Vagina (tissue), 2 donors: ENCODE measurements at places on chromosomes 6 and 20.

DNA sequence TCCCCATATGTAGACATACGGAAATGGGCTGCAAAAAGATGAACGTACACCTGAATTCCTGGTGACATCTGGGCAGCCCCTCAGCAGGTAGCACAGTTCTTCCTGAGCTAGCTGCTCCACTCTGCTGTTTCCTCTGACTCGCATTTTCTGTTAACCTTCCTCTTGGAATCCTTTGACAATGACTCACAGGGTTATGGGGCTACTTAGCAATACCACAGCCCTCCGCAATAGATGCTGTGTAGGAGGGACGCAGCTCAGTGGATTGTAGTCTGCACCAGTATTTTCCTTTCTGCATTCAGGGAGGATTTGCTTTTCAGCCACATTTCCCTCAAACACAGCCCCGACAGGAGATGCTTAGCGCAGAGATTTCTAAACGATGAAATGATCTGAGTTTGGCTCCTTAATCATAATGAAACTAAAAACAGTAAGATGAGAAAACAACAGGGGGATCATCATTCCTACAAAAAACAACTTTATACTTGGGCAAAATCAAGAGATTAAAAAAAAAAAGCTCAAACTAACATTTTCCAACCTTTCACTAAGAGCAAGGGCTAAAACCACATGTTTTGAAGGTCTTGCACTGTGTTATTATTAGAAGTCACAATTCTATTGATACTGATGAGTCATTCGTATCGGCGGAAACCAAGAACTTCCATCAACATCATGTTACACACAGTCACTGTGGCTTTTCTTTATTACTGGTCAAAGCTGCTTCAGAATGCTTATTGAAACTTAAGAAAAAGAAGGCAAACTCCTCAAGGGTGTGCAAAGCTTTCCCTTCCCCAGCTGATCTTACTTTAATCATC lies 12.2 kb downstream of the BACH2 start:
- H3K36me3 ChIP-seq = no peaks in the 10 kb centered on the region
- H3K27ac ChIP-seq = peak overlapping the region; percentile 24
- H3K4me1 ChIP-seq = peaks cover 17% of the 10 kb centered on the region
- peak overlapping the region; percentile 12 for H3K4me3 ChIP-seq

- no peak overlapping the region for H3K4me3 ChIP-seq
- no peak overlapping the region for H3K27ac ChIP-seq
- H3K36me3 ChIP-seq = no peaks in the 10 kb centered on the region
Observed at GRCh38 chr20:17503301-17504065, 27.7 kb downstream of the BFSP1 start.

GRCh38 chr6:149884215-149884614 lies 13.7 kb downstream of the RAET1E start:
- H3K4me1 ChIP-seq = no peaks in the 10 kb centered on the region
- no peak overlapping the region for H3K27ac ChIP-seq
- no peaks in the 10 kb centered on the region for H3K36me3 ChIP-seq

GRCh38 chr6:96991618-96992342 lies 67.3 kb downstream of the KLHL32 start:
- H3K4me1 ChIP-seq = no peaks in the 10 kb centered on the region
- H3K27ac ChIP-seq = no peak overlapping the region
- H3K4me3 ChIP-seq = no peak overlapping the region
- DNase-seq = no peak
- H3K36me3 ChIP-seq = no peaks in the 10 kb centered on the region
- no peaks in the 10 kb centered on the region for H3K27me3 ChIP-seq

DNA sequence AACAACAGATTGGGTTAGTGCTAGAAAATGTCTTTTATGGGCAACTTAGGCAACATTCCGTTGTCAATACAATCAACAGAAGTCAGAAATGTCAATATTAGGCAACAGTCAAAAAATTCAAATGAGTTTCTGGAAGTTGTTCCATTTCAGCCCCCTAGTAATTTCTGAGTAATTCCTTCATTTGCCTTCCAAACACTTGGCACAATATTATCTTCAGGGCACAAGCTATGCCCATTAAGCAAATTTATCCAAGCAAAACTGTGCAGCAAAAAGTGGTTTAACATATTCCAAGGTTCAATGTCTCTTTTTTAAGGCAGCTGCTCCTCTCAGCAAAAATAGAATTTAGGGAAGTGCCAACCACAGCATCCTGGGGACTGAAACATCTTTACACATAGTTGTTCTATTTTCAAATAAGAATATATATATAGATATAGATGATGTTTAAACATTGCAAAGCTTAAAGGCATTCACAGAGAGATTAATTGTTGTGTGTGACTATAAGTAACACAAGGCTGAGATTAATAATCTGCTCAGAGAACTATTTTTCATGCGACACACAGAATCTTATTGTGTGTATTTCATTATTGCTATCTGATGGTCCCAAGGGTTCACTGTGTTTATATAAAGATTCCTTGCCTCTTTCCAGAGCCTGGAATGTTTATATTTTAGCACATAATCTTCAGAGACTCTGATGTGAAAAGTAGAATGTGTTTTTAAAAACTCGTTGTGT lies 75.2 kb upstream of the ADTRP start:
- DNase-seq = no peak
- no peaks in the 10 kb centered on the region for H3K36me3 ChIP-seq
- no peak overlapping the region for H3K27ac ChIP-seq
- no peak overlapping the region for H3K4me3 ChIP-seq
- no peaks in the 10 kb centered on the region for H3K27me3 ChIP-seq
- H3K4me1 ChIP-seq = peaks cover 4% of the 10 kb centered on the region

GRCh38 chr6:159931846-159932245 lies 37.0 kb upstream of the IGF2R start:
- no peaks in the 10 kb centered on the region for H3K36me3 ChIP-seq
- no peaks in the 10 kb centered on the region for H3K27me3 ChIP-seq
- H3K27ac ChIP-seq = no peak overlapping the region
- H3K4me3 ChIP-seq = no peak overlapping the region
- DNase-seq = no peak

- H3K27ac ChIP-seq = no peak overlapping the region
- no peaks in the 10 kb centered on the region for H3K4me1 ChIP-seq
- H3K36me3 ChIP-seq = no peaks in the 10 kb centered on the region
- DNase-seq = no peak
- no peak overlapping the region for H3K4me3 ChIP-seq
Observed at GRCh38 chr6:14172562-14172961, 55.0 kb downstream of the CD83 start.

GRCh38 chr20:47111576-47111975 lies 216.9 kb downstream of the EYA2 start:
- no peak for DNase-seq
- no peaks in the 10 kb centered on the region for H3K4me1 ChIP-seq
- H3K27ac ChIP-seq = no peak overlapping the region
- no peaks in the 10 kb centered on the region for H3K36me3 ChIP-seq

DNA sequence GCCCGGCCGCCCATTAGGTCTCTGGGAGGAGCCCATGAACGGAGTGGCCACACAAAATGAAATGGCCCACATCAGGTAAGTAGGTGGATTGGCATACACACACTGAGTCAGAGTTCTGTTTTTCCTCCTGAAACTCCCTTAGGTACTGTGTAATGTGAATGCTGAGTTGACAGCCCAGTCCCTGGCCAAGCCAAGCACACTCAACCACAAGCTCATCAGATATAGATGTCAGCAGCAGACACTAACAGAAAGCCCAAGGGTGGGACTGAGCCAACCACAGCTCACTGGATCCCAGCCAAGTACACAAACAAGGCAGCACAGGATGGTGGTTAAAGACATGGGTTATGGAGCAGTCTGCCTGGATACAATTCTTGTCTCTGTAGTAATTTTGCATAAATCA lies 403.4 kb downstream of the GJA1 start:
- no peaks in the 10 kb centered on the region for H3K4me1 ChIP-seq
- no peak overlapping the region for H3K4me3 ChIP-seq
- DNase-seq = no peak
- no peak overlapping the region for H3K27ac ChIP-seq
- no peaks in the 10 kb centered on the region for H3K36me3 ChIP-seq

DNA sequence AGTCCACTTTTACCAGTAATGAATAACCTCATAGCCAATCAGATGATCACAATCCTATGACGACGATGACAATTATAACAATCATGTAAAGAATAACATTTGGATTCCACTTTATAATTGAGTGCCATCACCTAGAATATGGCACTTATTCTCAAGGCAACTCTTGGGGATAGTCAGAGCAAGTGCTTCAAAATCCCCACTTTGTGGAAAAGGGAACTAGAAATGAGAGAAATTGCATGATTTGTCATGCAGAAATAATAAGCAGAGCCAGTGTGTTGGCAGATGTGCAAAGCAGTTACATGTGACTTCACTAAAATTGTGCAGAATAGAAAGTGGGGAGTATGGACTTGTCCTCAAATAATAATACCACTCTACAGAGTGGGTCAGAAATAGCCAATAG lies 41.3 kb downstream of the FRK start:
- H3K4me1 ChIP-seq = peaks cover 25% of the 10 kb centered on the region
- H3K27me3 ChIP-seq = no peaks in the 10 kb centered on the region
- no peak overlapping the region for H3K4me3 ChIP-seq
- H3K27ac ChIP-seq = no peak overlapping the region
- DNase-seq = no peak

- H3K4me1 ChIP-seq = no peaks in the 10 kb centered on the region
- no peaks in the 10 kb centered on the region for H3K27me3 ChIP-seq
- no peak overlapping the region for H3K27ac ChIP-seq
Observed at GRCh38 chr6:105867277-105867676, 218.9 kb upstream of the PRDM1 start.

- DNase-seq = no peak
- H3K36me3 ChIP-seq = no peaks in the 10 kb centered on the region
- H3K27me3 ChIP-seq = no peaks in the 10 kb centered on the region
Observed at GRCh38 chr6:75334266-75335040, 49.9 kb upstream of the TMEM30A start.

DNA sequence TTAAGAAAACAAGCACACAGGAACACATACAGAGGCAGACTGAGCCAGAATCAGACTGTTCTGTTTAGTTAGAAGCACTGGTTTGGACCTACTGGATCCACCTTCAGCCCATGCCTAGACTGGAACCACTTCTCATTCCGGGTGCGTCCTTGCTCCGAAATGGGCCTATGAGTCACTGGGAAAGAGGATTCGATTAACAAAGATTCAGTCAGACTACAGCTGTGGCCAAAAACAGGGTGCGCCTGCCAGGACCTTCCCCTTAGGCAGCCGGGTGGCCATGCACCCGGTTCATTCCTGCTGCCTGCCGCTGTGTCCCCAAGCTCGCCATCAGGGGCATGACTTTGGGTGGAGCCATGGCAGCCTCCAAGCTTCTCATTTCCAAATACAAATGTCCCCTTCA lies 14.5 kb upstream of the KCNK5 start:
- no peak overlapping the region for H3K4me3 ChIP-seq
- H3K36me3 ChIP-seq = no peaks in the 10 kb centered on the region
- H3K4me1 ChIP-seq = peaks cover 24% of the 10 kb centered on the region
- peak overlapping the region; percentile 42 for H3K27ac ChIP-seq

DNA sequence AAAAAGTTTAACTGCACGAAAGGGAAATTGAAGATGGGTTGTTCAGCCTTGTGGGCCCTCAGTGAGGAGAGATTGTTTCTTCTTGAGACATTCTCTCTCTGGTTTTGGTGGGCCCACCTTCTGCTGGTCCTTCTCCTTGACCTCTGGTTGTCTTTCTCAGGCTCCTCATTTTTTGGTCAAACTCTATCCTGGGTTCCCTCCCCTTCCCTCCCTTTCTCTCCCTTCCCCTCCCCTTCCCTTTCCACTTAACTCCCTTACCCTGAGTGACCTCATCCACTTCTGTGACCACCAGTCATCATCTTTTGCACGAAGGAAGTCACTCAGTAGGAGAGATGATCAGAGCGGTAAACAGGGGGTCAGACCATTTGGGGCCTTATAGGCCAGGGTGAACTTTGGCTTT lies 71.5 kb upstream of the RALY start:
- H3K27me3 ChIP-seq = no peaks in the 10 kb centered on the region
- no peaks in the 10 kb centered on the region for H3K4me1 ChIP-seq
- no peak for DNase-seq

GRCh38 chr6:53011979-53012378 lies 16.9 kb upstream of the GSTA4 start:
- H3K27me3 ChIP-seq = no peaks in the 10 kb centered on the region
- H3K27ac ChIP-seq = no peak overlapping the region
- H3K4me3 ChIP-seq = no peak overlapping the region
- H3K36me3 ChIP-seq = no peaks in the 10 kb centered on the region

DNA sequence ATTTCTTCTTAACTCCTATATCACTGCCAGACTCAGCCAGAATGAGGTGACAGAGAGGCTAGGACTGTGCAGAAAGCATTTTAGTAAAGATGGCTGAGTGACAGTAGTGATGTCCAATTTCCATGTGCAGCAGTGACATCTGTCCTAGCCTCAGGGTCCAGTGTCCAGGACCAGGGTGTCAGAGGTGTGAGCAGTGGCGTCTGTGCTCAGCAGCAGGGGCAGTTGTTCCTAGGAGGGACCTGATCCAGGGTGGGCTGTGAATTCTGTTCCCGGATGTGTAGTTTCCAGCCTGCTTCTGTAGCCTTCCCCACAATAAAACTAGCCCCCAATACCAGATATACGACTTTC lies 6.0 kb downstream of the HLA-B start:
- H3K4me3 ChIP-seq = no peak overlapping the region
- H3K27me3 ChIP-seq = no peaks in the 10 kb centered on the region
- no peak for DNase-seq
- H3K36me3 ChIP-seq = peaks cover 23% of the 10 kb centered on the region

- H3K27ac ChIP-seq = no peak overlapping the region
- no peaks in the 10 kb centered on the region for H3K4me1 ChIP-seq
- no peak overlapping the region for H3K4me3 ChIP-seq
- no peak for DNase-seq
- H3K36me3 ChIP-seq = no peaks in the 10 kb centered on the region
Observed at GRCh38 chr6:114431641-114432040, 88.8 kb upstream of the HS3ST5 start.

- H3K4me1 ChIP-seq = no peaks in the 10 kb centered on the region
- no peak overlapping the region for H3K4me3 ChIP-seq
- no peaks in the 10 kb centered on the region for H3K36me3 ChIP-seq
- no peaks in the 10 kb centered on the region for H3K27me3 ChIP-seq
Observed at GRCh38 chr20:57467742-57468141, 57.2 kb downstream of the CTCFL start.

GRCh38 chr6:41189967-41190366 lies 11.0 kb downstream of the TREML2 start:
- H3K27me3 ChIP-seq = no peaks in the 10 kb centered on the region
- no peak overlapping the region for H3K4me3 ChIP-seq
- no peaks in the 10 kb centered on the region for H3K36me3 ChIP-seq
- DNase-seq = no peak
- H3K4me1 ChIP-seq = no peaks in the 10 kb centered on the region
- no peak overlapping the region for H3K27ac ChIP-seq

DNA sequence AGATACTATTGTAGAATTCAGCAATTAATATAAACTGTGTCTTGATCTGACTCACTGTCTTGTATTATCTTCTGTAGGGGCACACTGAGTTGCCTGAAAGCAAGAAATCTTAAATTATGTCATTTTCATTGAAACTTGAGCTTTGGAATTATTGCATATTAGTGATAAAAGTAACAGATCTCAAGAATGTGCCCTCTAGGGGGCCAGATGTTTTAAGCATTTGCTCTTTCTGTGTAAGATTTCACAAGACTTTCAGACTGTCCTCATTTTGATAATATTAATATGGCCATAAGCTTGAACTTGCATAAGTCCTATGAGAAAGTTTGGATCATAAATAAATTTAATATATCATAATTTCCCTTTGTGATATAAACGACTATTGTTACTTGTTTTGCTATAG lies 55.5 kb upstream of the MYO6 start:
- no peak overlapping the region for H3K27ac ChIP-seq
- DNase-seq = no peak
- no peak overlapping the region for H3K4me3 ChIP-seq
- peaks cover 38% of the 10 kb centered on the region for H3K36me3 ChIP-seq
- no peaks in the 10 kb centered on the region for H3K4me1 ChIP-seq

- H3K36me3 ChIP-seq = no peaks in the 10 kb centered on the region
- H3K27ac ChIP-seq = no peak overlapping the region
- H3K4me3 ChIP-seq = no peak overlapping the region
- no peaks in the 10 kb centered on the region for H3K27me3 ChIP-seq
- no peaks in the 10 kb centered on the region for H3K4me1 ChIP-seq
Observed at GRCh38 chr6:90596967-90597539, 10.2 kb upstream of the MAP3K7 start.
